ENCODE measurements at places on chromosomes 7 and 10. TPM values are rescaled to one million over a fixed set of nuclear protein-coding genes. Genes with fewer than 3 reads are reported as not detected.
A peak's percentile ranks its signal among the peaks of the same experiment; 100 is the strongest.

DNA sequence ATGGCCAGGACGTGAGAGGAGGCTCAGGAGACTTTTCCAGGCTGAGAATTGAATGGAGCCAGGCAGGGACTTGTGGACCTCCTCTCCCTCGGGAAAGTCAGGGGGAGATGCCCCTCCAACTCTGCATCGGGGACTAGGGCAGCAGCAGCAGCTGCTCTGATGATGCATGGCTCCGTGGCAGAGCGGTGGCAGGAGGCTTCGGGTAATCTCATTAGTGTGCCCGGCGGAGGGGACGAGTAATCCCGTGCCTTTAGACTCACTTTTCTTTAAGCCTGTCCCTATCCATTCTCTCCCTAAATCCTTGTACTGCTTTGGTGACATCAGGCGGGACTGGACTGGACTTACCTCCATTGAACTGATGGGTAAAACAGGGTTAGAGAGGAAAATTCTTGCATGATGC, 75.1 kb downstream of the ZMIZ1 start:
- DNase-seq: no peak

Gene TRIM73
- total RNA-seq: 0.86 TPM

GRCh38 chr7:54858008-54858692, 99.1 kb upstream of the SEC61G start:
- DNase-seq: no peak

Gene FAM241B
- not detected for total RNA-seq

DNA sequence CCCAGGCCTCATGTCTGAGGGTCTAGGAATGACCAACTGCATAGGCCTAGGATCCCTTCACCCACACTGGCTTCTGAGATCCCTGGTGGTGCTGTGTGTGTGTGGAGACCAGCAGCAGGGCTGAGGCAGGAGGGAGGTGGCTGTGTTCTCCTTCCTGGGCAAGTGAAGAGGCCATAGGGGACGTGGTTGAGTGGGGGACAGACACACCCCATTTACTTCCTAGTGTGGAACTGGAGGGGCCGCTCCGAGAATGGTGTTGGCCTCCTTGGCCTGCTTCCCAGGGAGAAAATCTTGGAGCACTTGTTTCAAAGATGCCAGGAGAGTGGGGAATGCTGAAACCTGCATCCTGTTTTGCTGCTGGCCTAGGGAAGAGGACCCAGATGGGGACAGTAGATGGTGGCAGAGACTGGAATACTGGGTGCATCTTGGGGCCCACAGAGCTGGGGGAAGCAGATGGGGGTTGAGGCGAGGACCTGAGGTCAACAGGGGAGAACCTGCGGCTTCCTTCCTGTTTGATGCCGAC, 19.1 kb downstream of the UBTD1 start:
- DNase-seq: no peak

GRCh38 chr7:100132697-100133151, 6.0 kb downstream of the MBLAC1 start:
- peak; percentile 69 for DNase-seq

DNA sequence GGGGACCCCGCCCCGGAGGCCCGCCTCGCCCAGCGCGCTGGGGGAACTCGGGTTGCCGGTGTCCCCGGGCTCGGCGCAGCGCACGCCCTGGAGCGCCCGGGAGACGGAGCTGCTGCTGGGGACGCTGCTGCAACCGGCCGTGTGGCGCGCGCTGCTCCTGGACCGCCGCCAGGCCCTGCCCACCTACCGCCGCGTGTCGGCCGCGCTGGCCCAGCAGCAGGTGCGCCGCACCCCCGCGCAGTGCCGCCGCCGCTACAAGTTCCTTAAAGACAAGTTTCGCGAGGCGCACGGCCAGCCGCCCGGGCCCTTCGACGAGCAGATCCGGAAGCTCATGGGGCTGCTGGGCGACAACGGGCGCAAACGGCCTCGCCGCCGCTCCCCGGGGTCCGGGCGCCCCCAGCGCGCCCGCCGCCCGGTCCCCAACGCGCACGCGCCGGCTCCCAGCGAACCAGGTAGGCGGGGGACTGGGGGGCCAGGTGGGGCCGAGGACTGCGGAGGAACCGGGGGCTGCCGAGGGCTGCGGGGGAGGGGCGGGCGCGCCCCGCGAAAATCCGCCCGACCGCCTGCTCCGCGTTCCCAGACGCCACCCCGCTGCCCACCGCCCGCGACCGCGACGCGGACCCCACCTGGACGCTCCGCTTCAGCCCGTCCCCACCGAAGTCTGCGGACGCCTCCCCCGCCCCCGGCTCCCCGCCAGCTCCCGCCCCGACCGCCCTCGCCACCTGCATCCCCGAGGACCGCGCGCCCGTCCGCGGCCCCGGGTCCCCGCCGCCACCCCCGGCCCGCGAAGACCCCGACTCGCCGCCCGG, 574 bp downstream of the UTF1 start:
- no peak for DNase-seq

- peak; percentile 52 for DNase-seq
These were observed 39.1 kb downstream of the TASOR2 start for GRCh38 chr10:5723692-5724091.

Gene FFAR4
- total RNA-seq: not detected

DNA sequence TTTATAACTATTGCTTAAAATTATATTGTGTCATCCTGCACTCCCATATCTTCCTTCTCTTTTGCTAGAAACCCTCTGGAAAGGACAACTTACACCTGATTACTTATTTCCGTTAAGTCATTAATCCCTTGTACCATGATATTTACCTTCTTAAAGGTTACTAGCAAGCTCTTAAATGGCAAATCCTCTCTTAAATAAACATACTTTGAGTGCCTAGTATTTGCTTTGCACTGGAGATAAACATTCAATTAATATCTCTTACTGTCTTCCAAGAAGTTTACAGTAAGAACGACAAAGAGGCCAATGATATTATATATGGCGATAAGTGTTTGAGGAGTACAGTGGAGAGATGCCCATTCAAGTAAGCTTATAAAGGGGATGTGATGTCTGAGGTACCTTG, 278.3 kb downstream of the HGF start:
- DNase-seq: no peak

Gene ABCB4
- total RNA-seq: under 0.01 TPM

GRCh38 chr10:14173391-14173705, 157.4 kb downstream of the FRMD4A start:
- peak; percentile 11 for DNase-seq

- no peak for DNase-seq
These were observed 136.8 kb downstream of the LCOR start for GRCh38 chr10:96968682-96969423.
